Kasumi-1 (cell line): ENCODE measurements at places on chromosomes 13 and 19.
A peak's percentile ranks its signal among the peaks of the same experiment; 100 is the strongest.

DNA sequence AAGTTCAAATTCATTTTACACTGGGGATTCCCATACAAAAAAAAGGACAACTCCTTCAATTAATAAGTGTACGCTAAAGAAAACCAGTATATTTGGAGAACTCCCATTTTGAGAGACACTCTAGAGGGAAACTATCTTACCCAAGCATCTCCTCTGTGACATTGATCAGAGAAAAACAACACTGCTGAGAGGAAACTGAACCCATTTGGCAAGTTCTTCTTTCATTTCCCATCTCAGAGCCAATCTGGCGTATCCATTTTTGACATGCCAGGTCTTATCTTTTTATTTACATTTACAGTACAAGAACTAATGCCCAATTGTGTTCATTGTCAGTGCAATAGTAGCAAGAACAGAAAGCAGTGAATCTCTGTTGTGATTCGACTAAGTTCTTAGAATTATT, 30.1 kb downstream of the LIG4 start:
- DNase-seq, result no peak

GRCh38 chr13:45807520-45808099, 43.9 kb downstream of the SIAH3 start:
- DNase-seq, result peak; percentile 52

- no peak for DNase-seq
Measured at GRCh38 chr13:101343128-101343787, 73.0 kb downstream of the NALCN start.

DNA sequence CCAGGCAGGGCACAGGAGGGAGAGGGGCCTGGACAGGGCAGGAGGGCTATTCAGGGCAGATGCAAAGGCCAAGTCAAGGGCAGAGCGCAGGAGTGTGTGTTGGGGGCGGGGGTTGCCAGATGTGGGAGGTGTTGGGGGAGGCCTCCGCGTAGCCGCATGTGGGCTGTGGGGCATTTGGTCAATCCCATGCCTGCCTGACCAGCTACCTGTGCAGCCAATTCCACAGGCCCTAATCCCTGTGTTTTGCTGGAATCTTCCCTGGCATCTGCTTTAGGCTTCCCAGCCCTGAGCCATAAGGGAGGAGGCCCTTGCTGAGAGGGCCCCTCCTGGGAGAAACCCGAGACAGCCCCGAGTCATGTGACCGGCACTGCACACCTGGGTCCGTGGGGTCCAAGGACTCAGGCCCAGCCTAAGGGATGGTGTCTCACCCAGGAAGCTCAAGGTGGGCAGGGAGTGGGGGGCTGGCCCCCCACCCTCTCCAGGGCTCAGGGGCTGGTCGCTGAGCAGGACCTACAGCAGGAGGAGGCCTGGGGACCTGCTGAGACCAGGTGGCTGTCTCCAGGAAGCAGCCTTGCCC, 20.3 kb downstream of the RFX1 start:
- no peak for DNase-seq

GRCh38 chr19:4298810-4299550, 3.2 kb downstream of the TMIGD2 start:
- no peak for DNase-seq

GRCh38 chr19:34256835-34257558, 2.6 kb downstream of the GARRE1 start:
- DNase-seq, result no peak

DNA sequence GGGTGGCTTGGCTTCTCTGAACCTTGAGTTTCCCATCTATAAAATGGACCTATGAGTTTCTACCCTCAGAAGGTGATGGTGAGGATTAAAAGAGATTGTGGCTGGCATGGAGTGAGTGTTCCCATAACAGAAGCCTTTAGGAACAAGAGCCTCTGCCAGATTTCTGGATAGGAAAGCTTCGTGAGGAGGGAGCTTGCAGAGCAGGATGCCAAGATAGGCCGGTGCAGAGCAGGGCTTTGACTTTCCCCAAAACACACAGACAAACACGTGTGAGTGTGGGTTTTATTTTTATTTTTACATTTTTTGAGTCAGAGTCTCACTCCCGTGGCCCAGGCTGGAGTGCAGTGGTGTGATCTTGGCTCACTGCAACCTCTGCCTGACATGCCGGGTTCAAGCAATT, 3.7 kb upstream of the CNN1 start:
- no peak for DNase-seq

GRCh38 chr13:106143930-106144709, 391.3 kb downstream of the EFNB2 start:
- peak; percentile 26 for DNase-seq

GRCh38 chr19:35140962-35141836, 1.9 kb upstream of the FXYD7 start:
- DNase-seq, result peak; percentile 88

GRCh38 chr19:5948752-5949564, 29.0 kb downstream of the RANBP3 start:
- DNase-seq, result no peak

GRCh38 chr19:36023432-36023831, 9.2 kb downstream of the CLIP3 start:
- no peak for DNase-seq

DNA sequence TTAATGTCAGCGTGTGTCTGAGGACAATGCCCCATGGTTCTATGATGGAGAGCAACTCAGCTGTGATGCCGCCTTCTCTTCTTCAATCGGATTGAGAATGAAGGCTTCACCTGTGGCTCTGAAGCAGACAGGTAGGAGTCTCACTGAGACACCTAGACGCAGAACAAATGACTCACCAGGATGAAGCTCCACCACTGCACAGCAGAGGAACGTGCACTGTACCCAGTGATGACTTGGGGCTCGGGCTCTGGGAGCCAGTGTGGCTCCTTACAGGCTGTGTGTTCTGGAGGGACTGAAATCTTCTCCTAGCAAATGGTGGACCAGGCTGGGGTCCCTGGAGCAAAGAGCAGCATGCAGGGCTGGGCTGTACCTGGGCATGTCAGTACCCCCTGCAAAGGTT, 44.0 kb downstream of the CCDC70 start:
- no peak for DNase-seq

- DNase-seq, result no peak
Measured at GRCh38 chr13:98885600-98885999, 92.3 kb downstream of the DOCK9 start.

DNA sequence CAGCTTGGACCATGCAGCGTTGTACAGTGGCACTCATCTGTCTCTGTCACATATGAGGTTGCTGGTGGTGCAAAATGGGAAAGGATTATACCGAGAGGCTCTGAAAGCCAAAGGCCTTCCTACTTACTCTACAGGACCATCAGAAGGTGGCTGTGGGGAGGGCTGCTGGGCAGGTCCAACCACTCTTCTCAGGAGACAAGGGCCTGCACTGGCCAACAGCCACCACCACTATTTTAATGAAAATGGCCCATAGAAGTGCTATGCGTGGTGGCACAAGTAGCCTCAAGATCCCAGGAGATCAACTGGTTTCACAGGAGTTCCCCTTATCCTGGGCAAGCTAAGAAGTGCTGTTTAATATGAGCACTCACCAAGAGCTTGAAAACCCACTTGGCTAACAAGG, 52.3 kb downstream of the MRPL57 start:
- no peak for DNase-seq

DNA sequence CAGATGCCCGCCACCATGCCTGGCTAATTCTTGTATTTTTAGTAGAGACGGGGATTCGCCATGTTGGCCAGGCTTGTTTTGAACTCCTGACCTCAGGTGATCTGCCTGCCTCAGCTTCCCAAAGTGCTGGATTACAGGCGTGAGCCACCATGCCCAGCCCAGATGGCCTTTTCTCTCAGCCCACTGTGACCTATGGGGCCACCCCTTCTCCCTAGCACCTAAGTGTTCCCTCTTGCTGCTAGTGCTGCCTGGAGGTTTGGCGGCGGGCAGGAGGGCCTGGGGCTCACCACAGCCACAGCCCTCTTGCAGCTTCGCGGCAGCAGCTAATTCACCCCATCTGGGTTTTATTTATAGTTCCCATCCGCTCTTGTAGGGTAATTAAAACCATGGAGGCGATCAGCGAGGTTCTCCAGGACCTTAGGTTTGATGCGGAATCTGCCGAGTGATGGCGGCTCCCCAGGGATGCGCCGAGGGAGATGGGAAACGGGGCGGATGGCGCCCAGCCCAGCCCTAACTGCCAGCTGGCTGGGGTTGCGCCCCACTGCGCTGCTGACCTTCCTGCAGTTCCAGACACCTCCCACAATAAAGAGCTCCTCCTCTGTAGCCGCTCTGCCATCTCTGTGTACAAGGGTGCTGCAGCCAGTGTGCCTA, 3.3 kb downstream of the REX1BD start:
- no peak for DNase-seq

GRCh38 chr13:75836441-75836840, 200.3 kb downstream of the LMO7 start:
- DNase-seq, result no peak

- DNase-seq, result peak; percentile 81
Measured at GRCh38 chr13:46179491-46179908, 2.5 kb downstream of the LCP1 start.

DNA sequence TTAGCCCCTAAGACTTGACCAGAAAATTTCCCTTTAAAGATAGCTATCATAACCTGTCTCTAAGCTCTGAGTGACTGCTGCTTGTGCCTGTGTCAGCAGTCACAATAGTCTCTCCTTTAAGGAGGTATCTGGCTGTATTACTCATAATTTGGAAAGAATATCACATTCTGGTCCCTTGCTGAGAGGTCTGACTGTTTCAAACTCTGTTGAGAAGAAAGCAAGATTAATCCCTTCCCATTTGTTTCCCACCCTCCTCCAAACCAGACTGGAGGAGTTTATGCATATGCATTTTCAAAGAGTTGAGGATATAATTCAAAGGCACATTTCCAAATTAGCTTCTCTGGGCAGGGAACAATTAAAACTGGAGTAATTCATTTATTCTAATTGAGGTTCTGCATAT, 2.3 kb downstream of the HTR2A start:
- DNase-seq, result no peak

- no peak for DNase-seq
Measured at GRCh38 chr19:50155520-50156109, 7.5 kb downstream of the IZUMO2 start.

- DNase-seq, result no peak
Measured at GRCh38 chr13:60482012-60482411, 85.0 kb downstream of the TDRD3 start.

DNA sequence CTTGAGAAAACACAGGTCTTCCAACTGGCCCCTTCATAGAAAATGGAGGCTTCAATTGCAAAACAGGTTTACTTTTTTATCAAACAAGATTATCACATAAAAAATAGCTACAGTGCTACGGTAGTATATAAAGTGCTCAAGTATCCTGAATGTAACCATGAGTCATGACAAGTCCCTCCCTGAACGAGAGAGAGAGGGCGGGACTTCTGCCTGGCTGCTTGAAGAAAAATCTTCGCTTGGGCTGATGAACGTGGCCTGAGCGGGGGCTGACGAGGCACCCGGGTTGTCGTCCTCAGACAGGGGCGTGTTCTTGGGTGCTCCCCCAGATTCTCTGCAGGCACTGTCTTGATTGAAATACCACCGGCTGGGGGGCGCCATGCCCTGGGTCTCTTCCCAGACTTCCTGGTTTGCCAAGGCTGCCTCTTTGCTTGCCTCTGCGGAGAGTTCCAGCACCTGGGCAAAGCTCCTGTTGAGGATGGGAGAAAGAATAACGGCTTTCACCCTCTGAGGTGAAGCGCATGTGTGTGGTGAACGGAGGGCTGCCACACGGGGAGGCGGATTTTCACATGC, 23.2 kb upstream of the CPAMD8 start:
- no peak for DNase-seq

DNA sequence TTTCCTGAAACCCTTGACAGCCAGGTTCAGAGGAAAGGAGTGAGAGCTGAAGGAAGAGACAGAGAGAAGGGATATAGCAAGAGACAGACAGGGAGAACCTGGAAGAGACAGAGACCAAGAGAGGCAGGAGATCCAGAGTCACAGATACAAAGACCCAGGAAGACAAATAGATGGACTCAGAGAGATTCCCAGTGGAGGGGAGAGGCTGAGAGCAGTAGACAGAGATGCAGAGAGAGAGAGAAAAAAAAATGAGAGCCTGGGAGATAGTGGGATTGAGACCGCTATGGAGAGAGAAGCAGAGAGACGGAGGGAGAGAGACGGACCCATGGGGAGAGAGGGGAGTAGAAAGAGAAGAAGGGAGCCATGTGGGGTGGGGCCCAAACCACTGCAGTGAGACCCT, 763 bp downstream of the FXYD7 start:
- DNase-seq, result no peak

GRCh38 chr19:13209484-13210338, 59.5 kb downstream of the IER2 start:
- DNase-seq, result no peak

DNA sequence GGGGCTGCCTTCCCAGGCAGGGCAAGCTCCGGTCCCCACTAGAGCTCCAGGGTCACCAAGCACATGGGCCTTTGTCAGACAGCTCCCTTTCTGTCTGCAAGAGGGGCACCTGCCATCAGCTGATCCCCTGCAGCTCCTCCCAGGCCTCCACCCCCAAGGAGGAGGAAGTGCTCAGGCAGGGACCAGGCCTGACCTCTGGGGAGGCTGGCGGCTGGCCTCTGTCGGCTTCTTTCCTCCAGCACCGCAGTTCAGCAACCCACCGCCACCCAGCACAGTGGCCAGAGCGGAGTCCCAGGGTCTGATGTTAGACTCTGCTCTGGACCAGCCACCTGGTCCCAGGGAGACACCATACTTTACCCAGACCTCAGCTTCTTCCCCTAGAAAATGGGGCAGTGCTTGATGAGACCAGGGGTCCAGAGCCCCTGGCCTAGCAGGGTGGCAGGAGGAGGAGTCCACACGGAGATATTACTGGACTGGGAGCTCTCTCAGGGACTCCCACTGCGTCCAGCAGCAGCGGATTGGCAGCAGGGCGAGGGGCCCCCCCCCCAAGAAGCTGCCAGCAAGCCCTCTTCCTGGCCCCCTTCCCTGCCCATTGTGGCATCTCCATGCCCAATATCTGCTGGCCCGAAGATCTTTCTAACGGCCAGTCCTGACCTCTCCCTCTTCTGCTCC, 24.1 kb downstream of the NKPD1 start:
- no peak for DNase-seq

- DNase-seq, result no peak
Measured at GRCh38 chr13:108987517-108987916, 358.1 kb downstream of the MYO16 start.

GRCh38 chr19:848386-848921, 3.6 kb upstream of the ELANE start:
- peak; percentile 39 for DNase-seq

- no peak for DNase-seq
Measured at GRCh38 chr19:48780631-48781391, 25.5 kb downstream of the FGF21 start.

GRCh38 chr13:34620074-34620850, 321.8 kb upstream of the NBEA start:
- no peak for DNase-seq

GRCh38 chr19:32264568-32264967, 80.8 kb upstream of the ZNF507 start:
- DNase-seq, result no peak

DNA sequence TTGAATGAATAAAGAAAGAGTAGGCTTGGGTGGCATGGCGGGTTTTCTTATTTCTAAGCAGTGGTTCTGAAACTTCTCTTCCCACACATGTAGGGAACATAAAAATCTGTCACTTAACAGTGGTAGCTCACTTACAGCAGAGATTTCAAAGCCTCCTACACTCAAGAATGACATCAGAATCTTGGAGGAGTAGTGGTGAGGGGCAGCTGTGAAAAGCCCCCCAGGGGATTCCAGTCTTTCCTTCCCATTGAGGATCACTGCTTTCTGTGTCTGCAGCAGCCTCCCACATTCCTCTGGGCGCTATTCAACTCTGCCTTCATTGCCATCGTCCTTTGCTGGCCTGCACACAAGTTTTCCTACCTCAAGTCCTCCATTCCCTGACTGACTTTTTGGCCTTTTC, 8.6 kb upstream of the NEK5 start:
- DNase-seq, result no peak

- peak; percentile 70 for DNase-seq
Measured at GRCh38 chr19:51131780-51132680, 7.3 kb downstream of the SIGLEC9 start.

- DNase-seq, result peak; percentile 76
Measured at GRCh38 chr13:57627663-57628062, 3.9 kb upstream of the PCDH17 start.
